ENCODE measurements at places on chromosomes 4 and X.

DNA sequence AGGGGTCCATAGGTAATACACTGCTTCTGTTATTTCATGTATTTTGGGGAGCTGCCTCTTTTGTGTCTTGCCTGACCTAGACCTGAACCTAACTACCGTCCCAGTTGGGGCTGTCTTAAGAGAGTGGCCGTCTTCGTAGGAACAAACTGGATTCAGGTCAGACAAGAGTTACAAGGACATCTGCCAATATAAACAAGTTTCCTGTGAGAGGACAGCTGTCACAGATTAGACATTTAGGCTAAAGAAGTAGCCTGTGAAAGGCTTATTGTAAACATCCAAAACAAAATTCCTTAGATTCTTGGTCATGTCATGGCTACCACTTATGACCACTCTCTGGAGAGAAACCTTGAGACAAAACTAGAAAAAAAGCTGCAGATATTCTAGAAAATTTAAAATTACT, 797.6 kb upstream of the AADAT start:
- no peak for DNase-seq

DNA sequence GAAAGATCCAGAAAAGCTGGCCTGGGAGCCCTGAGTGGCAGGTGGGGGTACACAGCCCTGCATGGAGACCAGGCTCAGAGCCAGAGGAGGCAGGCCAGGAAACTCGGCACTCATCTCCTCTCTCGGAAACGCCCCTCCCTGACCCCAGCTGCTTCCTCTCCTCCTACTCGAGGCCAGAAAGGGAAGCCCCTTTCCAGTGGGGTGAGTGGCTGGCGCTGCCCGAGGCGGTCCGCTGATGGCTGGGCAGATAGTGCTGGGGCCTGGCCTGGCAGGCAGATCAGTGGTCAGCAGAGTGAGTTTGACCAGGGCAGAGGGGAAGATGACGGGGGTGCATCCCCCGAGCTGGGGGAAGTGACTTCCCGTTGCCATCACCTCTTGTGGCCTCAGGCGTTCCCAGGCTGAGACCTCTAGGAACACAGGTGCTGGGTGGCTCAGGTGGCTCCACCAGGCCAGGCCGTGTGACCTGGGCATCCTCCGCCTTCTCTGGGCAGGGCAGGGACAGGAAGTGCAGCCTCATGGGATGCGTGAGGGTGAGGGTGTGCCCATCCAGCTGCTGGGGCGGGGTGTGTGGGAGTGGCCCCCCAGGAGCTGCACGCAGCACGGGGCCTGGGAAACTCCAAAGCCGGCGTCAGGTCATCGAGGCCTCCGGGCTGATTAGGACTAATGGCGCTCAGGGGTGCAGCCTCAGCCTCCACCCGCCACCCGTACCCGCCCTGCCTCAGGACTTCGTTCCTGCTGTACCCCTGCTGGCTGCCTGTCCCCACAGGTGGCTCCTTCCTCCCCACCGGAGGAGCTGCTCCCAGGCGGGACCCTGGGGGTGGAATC, 5.7 kb downstream of the SH3BP2 start:
- no peak for DNase-seq

- DNase-seq: no peak
Measured at GRCh38 chr4:5960252-5960880, 57.9 kb downstream of the C4orf50 start.

- no peak for DNase-seq
Measured at GRCh38 chr4:106315476-106315967, 487 bp downstream of the TBCK start.

DNA sequence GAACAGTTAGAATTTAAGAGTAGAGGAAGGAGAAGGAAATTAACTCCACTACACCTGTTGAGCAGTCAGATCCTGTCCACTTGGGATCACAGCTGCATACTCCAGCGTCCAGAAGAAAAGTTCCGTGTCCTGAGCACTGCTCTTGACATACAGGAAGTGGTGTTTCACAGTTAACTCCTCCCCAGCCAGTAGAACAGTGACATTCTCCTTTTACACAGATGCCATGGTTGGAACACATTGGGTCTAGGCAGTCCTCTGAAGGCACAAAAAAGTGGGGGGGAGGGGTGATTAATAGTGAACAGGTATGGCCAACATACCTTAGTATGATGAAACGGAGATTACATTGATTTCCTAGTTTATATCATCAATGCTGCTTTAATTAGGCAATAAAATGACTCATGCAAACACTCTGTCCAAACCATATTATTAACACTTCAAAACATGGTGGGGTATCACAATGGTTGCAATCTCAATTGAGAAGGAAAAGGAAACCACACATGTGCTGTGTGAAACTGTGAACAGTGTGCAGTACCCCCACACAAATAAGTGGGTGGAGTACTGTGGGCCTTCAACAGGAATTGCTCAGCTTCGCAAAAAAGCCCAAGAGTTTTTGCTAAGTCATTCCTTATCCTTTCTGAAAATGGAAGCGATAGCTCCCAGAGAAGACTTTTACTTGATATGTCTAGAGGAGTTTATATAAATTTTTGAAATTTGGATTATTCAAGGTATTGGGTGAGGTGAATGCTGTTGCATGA, 295.6 kb downstream of the SH2D1A start:
- DNase-seq: no peak

DNA sequence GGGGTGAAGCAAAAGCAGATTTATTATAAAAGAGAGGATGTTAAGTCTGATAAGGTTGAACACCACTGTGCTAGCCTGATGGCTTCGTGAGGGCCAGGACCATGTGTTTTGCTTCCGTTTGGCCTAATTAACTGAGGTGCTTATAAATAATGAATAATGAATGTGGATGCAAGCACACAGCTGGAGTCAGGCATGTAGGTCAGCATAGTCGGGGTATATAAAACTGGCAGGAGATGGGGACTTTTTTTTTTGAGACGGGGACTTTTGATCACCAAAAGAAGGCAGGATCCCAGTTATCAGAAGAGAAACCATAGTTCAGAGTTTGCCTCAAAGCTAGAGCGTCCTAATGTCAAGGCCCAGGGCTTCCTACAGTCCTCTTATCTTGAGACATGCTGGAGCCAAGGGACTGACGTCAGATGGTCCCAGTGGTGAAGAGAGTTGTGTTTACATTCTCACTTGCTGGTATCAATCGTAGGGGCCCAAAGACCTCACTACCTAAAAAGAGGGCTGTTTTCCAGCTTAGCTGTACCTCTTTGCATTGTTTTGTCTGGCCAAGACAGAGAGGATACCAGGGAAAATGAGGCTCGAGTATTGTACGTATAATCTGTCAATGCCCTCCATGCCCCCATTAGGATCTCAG, 50.4 kb downstream of the RTL9 start:
- DNase-seq: no peak

- DNase-seq: no peak
Measured at GRCh38 chr4:139704915-139705485, 39.4 kb downstream of the MGST2 start.

GRCh38 chrX:45719751-45720501, 519.2 kb upstream of the DIPK2B start:
- DNase-seq: no peak

DNA sequence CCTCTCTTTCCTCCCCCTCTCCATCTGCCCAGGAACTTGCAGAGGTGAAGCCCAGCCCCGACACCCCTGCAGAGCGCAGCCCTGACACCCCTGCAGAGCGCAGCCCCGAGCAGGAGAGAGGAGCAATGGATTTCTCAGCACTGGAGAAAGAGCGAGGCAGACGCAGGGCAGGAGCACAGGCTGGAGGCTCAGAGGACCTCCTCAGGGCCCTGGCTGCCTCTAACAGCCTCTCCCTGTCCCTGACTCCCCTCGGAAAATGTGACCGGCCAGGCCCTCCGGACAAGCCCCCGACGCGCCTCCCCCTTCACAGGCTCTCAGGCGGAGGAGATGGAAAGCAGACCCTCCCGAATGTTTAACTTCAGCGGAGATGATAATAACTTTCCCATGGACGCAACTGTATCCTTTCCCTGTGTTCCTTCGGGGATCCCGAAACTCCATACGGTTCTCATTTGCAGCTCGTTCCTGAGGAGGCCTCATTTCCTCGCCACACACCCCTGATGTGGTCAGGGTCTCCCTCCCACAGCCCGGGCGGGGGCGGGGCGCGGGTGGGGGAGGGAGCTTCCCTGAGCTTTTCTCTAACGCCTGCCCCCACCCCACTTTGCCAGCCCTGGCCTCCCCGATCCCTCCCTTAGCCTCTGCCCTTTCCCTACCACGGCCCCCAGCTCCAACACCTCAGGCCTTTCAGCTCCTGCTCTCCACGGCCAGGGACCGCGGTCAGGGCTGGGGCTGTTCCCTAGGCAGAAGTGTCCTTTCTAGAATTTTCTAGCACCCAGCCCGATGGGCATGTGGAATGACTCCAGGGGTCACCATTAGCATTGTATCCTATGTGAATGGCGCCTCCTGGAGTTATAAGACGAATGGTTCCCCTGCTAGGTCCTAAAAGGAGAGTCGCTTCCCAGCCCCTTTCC, 201.1 kb upstream of the BCOR start:
- DNase-seq: no peak

DNA sequence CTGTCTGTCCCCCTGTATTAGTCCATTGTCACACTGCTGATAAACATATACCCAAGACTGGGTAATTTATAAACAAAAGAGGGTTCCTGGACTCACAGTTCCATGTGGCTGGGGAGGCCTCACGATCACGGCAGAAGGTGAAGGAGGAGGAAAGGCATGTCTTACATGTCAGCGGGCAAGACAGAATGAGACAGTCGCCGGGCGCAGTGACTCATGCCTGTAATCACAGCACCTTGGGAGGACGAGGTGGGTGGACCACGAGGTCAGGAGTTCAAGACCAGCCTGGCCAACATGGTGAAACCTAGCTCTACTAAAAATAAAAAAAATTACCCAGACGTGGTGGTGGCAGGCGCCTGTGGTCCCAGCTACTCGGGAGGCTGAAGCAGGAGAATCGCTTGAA, 24.7 kb downstream of the IL3RA start:
- DNase-seq: no peak

DNA sequence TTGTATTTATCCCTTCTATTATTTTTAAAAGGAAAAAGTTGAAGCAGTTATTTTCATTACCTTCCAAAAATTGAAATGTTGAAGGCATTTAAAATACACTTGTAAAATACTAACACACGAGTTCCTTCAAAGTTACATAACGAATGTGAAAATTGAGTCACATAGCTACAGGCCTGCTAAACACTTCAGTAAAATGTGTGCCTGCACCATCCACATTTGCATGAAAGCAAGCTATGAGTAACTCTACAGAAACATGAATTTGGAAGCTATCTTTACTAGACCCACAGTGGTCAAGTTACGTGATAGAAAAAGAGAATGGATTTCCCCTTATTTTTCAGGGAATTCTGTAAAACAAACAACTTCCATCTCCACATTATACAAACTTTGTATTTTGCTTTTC, 1148.8 kb upstream of the PCDH7 start:
- no peak for DNase-seq

- no peak for DNase-seq
Measured at GRCh38 chr4:72933029-72933428, 136.5 kb downstream of the COX18 start.

GRCh38 chr4:104489731-104490095, 5.0 kb downstream of the CXXC4 start:
- DNase-seq: no peak

DNA sequence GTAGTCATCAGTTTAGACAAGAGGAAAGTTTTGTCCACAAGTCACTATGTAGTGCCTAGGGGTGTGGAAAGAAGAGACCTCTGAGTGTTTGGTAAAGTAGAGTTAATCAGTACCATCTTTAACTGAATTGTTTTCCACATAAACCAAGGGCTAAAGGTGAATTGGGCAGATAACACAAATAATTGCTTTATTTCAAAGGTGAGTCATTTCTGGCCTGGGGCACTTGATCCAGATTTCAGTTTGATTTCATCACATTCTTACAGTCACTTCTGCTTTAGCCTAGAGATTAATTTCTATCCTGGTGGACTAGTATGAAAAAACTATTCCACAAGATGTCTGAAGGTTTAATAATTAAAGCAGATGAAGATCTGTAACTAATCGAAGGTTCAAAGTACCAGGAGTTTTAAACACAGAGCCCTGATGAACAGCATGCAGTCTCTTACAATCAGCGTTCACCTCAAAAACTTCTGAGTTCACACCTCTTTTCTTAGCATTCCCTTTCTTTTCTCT, 74.5 kb upstream of the BOD1L1 start:
- DNase-seq: no peak

GRCh38 chr4:13922459-13922858, 294.9 kb upstream of the BOD1L1 start:
- DNase-seq: no peak

- DNase-seq: no peak
Measured at GRCh38 chrX:29110041-29110440, 522.8 kb downstream of the IL1RAPL1 start.

- DNase-seq: no peak
Measured at GRCh38 chr4:127843704-127844600, 36.7 kb upstream of the PLK4 start.

GRCh38 chr4:16721613-16722291, 176.7 kb downstream of the LDB2 start:
- DNase-seq: no peak

DNA sequence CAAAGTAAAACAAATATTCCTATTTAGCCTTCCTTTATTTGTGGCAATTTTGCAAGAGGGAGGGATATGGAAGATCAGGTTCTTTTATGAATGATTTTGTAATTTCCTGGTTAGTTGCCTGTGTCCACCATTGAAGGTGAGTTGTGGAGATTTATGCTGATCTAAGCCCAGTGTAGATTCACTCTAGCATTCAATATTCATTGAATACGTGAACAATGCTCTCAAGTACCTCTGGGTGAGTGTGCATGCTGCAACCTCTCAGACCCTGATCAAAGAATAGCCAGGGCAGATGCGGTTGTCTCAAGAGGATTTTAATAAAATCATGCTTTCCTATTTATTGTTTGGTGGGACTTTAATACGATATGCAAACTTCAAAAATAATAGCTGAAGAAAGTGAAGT, 628.4 kb downstream of the SPRY1 start:
- DNase-seq: no peak

DNA sequence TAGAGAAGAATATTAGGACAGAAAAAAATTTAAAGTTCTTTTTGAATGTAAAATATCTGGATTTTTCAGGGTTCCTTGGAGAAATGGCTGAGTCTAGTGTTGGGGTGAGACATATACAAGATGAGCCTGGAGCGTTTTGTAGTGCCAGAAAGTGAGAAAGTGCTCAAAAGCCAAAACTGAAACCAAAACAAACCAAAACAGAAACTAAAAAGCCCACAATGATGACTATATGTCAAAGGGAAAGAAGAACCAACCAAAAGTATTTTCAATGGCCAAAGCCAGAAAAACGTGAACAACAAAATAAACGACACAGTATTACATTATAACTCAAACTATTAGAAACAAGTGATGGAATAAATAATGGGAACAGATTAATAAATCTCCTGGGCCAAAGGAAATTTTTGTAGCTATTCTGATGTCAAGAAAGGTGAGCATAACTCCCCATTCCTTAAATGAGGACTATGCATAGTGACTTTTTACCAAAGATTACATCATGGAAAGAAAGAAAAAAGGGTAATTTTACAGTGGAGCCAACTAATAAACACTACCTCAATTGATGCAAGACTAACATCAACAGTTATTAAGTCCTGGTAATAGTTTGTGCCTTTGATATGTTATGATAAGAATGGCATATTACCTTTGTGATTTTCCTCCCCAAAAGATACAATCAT, 1137.6 kb downstream of the C4orf33 start:
- DNase-seq: no peak

GRCh38 chr4:144647095-144647561, 1.2 kb downstream of the HHIP start:
- DNase-seq: no peak

Data from AG04449 (cell line).